Mesothelial cell of epicardium (in vitro differentiated cells): ENCODE measurements at places on chromosomes 6 and 20. TPM values are rescaled to one million over a fixed set of nuclear protein-coding genes. Genes with fewer than 3 reads are reported as not detected.

DNA sequence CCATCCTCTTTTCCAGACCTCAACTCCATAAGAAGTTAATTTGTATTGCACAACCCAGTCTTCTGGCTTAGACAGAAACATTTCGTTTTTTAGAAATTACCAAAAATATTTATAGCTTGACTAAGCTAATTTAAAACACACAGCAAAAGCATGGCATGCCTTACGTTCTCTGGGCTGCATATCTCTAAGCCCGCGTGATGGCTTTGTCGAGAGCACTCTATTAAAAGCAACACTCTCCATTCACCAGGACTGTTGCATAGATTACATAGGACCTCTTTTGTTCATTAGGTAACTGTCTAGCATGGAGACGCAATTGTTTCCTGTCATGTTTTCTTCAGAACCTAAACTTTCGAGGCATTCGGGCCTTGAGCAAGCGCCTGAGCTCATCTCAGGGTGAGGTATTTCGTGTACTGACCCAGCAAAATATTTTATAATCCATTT is 104.5 kb downstream of the IBTK start:
- no peak for DNase-seq

DNA sequence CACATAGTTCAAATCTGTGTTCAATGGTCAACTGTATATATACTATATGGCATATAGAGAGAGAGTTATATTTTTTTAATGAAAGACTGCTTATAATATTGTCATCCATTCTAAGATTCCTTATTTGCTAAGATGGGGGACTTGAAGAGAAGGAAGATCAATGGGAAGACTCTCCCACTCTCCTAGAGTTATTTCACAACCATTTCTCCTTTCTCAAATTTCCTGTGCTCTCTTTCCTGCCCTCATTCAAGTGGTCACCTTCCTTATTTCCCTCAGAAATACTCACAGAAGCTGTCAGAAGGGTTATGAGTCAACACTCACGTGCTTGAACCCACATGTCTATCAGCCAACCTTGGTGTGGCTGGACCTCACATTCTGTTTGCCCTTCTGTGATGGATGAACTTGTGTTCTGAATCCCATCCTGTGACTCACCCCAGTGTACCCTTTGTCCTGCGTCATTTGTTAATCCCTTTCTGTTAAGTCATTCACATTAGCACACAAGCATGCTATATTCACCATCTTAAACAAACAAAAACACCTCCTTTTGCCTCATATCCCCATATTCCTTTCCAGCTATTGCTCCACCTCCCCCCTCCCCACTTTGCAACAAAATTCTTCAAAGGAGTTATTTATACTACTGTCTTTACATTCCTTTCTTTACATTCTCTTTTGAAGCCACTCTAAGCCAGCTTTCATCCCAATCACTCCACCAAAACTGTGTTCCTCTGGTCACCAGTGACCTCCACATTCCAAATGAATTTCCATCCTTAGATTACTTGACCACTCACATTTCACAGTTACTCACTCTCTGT is 279.3 kb upstream of the TCF21 start:
- no peak for DNase-seq

GRCh38 chr20:47600967-47601547 is 99.4 kb downstream of the NCOA3 start:
- no peak for DNase-seq

DNA sequence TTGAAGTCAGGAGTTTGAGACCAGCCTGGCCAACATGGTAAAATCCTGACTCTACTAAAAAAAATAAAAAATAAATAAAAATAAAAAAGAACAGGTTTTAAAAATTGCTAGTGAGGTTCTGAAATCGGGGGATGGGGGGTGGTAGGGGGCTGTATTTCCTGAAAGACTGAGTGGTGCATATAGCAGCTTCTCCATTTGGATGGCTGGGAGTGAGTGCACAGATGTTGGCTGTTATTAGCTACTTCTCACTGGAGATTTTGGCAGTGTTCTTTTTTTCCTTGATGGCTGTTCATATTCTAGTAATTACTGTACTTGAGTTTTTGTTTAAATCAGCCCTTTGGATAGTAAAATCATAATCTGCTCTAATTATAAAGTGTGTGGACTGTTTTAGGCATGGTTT is 79.8 kb downstream of the RTN4IP1 start:
- no peak for DNase-seq

DNA sequence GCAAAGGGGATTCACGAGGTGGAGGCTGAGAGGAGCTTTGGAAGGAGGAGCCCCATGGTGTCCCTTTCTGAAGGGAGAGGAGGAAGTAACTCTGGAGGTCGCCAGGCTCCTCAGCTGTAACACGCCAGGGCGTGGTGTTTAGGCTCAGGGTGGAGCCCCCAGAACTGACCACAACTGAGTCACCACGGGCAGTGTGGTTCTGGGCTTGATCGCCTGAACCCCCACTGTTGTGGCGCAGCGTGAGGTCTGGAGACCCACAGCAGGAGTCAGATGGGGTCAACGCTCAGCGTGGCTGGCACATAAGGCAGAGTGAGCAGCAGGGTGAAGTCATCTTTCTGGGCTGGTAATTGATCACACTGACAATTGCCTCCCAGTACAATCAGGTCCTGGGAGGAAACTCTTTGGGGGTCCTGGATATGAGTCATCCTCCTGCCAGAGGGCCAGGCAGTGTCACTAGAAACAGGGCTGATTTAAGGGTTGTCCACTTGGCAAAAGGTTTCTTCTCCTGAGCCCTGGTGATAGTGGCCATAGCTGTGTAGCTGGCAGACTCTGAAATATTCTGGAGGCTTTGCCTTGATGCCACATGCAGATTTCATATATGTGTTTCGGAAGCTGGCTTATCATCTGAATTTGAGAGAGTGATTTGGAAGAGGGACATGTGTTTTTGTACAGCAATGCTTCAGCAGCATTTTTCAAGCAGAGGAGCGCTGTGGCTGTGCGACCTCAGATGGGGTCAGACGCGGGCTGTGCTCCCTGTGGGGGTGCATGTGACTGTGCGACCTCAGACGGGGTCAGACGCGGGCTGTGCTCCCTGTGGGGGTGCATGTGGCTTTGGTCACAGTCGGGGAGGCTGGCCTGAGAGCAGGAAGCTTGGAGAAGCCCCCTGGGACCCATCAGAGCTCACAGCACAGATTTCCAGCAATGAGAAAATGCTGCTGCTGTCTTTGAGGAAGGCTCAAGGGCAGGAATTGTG is 50.0 kb downstream of the SYNJ2 start:
- no peak for DNase-seq

DNA sequence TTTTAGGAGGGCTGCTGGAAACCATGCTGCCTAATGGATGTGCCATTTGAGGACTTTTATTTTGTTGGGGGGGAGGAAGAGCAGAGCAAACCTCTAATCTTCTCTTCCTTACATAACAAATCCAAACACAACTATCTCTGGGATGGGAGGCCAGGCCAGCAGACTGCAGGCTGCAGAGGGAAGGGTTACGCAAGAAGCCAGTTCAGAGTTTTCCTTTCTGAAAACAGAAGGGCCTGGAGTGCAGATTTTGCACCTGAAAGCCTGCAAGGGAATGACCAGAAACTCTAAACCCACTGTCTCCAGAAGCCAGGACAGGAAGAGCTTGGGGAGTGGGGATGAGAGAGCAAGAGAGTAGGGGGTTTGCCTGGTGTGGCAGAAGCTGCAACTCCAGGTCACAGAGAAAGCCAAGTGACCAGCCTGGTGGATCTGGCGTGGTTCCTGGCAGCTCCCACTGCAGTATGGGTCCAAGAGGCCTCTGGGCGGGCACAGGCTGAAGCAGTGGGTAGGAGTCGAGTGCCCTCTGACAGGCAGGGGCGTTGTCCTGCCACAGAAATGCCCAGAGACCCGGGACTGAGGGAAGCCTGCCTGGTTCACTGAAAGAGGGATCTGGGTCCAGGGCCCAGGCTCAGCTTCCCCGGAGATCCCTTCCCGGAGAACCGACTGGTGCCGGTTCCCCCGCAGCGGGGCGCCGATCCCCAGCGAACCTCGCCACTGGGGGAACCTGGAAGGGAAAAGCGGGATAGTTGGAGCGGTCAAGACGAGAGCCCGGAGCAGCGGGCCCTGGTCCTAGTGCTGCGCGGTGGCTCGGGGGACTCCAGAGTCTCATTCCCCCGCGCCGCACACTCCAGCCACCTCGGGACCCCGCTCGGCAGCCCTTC is 6.7 kb downstream of the MAFB start:
- DNase-seq: no peak

GRCh38 chr20:8471465-8471864 is 339.4 kb downstream of the PLCB1 start:
- no peak for DNase-seq

DNA sequence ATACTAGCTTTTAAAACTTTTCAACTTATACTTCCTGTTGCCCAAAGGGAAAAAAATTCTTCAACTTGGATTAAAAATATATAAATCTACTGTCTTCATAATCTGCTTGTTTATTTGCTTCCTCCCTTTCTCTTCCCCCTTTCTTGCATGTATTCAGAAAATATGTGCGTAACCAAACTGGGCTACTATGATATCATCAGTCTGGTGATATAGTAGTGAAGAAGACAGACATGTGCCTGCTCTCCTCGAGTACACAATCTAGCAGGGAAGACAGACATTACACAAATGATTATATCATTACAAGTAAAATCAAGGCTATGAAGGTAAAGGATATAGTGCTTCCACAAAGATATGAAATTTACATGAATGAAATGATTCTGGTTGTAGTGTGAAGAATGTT is 31.0 kb downstream of the IBTK start:
- no peak for DNase-seq

- DNase-seq: no peak
These were observed 33.0 kb downstream of the GHRH start for GRCh38 chr20:37228656-37229055.

- DNase-seq: no peak
These were observed 1097.8 kb downstream of the KIF16B start for GRCh38 chr20:15475483-15475882.

Gene C20orf202
- total RNA-seq: 0.22 to 0.27 TPM in 2 of 3 replicates, not detected in the other

Gene EEF1A2
- total RNA-seq: 14.4 to 15.6 TPM (median 14.6 TPM) in 3 replicates

Gene DDO
- not detected in 3 replicates for total RNA-seq

- no peak for DNase-seq
These were observed 15.6 kb downstream of the MEP1A start for GRCh38 chr6:46808806-46809205.

DNA sequence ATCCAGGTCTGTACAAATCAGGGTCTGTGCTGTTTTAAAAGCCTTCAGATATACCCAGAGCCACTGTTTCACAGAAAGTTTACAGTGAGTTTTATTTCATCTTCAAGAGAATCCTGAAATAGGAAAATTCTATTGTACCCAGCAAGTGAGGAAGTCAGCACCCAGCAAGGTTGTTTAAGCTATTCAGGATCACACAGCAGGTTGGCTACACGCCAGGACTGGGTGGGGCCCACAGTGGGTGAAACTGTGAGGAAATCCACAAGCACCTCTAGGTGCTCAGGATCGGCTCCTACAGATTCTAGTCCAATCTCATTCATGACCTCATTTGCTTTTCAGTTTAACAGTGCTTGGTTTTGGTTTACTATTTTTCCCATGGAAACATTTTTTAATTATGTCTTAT is 128.9 kb downstream of the SYNDIG1 start:
- no peak for DNase-seq

Gene SLC17A3
- total RNA-seq: not detected in 3 replicates

Gene ADGB
- not detected in 3 replicates for total RNA-seq

DNA sequence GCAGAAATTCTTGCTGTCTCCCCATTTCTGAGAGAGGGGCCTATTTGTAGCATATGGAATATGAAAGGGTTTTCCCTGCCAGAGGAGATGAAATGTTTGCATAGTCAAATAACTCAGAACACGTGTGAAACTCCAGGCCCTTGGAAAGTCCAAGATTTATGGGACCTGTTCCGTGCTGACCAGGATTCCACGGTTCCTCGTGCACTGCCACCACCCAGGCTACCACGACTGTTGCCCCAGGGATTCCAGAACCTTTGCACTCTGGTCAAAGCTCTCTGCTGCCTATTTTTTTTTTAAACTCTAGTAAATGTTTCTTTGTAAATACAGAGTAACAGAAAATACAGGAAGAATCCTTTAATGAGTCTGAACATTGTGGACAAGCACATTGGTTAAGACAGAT is 35.0 kb downstream of the MYLK4 start:
- DNase-seq: no peak

DNA sequence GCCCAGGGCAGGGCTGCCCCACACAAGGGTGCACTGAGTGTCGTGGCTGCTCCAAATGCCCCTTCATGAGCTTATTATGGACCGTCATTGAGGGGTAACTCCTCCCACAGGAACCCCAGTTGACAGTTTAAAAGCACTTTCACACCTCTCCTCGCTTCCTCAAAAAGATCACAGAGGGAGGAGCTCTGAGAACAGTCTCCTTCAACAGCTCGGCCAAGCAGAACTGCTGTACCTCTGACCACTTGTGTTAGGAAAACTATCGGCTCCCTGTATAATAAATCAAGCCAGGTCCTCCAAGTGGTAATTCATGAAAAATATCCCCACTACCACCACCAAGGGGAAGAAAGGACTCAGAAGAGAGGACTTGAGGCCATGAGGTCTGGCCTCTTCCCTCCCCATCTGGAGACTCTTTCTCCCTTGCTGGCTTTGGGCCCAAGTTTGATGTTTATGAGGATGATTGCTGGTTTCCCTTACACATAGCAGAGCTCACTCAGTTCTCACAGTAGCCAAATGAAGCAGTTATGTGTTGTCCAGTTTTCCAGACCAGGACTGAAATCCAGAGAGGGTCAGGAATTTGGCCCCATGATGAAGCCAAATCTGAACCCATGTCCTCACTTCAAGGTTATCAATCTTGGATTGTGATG is 8.7 kb downstream of the SNX21 start:
- no peak for DNase-seq

- DNase-seq: no peak
These were observed 37.6 kb downstream of the STK35 start for GRCh38 chr20:2139250-2139649.

Gene IL17A
- not detected in 3 replicates for total RNA-seq

GRCh38 chr6:129730477-129731165 is 20.6 kb upstream of the ARHGAP18 start:
- no peak for DNase-seq
